ENCODE measurements at places on chromosomes 4 and X.
A peak's percentile ranks its signal among the peaks of the same experiment; 100 is the strongest.

DNA sequence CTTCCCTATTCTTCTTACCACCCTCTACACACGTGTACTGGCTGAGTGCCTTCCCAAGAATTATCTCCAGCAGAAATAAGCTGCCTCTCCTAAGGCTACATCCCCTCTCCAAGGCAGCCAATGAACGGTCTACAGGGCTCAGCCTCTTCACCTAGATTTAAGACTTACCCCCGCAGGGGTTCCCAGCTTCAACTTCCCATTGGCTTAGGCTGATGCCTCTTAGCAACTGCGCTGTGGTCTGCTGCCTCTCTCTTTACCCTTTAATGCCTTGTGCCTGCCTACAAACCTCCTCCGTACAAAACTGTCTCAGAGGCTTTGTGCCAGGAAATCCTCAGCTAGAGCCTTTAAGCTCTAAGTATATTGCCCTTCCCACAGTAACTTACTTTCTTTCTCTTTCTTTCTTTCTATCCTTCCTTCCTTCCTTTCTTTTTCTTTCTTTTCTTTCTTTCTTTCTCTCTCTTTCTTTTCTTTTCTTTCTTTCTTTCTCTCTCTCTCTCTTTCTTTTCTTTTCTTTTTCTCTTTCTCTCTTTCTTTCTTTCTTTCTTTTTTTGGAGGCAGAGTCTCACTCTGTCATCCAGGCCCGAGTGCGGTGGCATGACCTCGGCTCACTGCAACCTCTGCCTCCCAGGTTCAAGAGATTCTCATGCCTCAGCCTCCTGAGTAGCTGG is 15.1 kb upstream of the PIGA start:
- no peak for DNase-seq

DNA sequence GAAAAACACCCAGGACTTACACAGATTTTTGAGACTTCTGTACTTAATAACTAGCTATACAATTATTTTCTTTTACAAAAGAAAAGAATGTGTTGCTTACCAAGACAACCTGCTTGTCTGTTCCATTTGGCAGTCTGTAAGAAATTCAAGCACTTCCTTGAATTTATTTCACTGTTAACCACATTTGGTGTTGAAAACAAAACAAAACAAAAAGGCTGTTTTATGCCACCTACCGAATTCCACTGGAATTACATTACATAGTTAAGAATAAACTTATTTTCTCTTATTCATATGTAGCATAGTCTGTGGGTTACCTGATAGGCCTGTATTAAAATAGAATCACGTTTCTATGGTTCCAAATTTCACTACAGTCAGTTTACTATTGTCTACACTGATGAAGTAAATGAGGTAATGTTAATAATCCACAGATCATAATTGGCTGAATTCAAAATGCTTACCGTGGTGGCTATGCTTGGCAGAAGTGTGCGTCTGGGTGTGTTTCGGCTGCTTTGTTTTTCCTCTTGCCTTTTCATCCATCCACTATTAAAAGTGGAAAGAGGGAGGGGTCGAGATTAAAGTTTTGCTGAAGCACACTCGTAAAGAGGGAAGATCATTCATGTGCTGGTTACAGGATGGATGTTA is at the start of gene TLR1:
TSS of gene TLR1 (minus strand) at position 138 of the 642 bp plus-strand sequence. CDS start 5,960 bp downstream, outside the sequence.
- peak; percentile 42 for DNase-seq

- no peak for DNase-seq
These were observed 106.8 kb upstream of the NKX1-1 start for GRCh38 chr4:1512738-1513660.

- no peak for DNase-seq
These were observed 28.8 kb downstream of the HHIP start for GRCh38 chr4:144674711-144675110.

DNA sequence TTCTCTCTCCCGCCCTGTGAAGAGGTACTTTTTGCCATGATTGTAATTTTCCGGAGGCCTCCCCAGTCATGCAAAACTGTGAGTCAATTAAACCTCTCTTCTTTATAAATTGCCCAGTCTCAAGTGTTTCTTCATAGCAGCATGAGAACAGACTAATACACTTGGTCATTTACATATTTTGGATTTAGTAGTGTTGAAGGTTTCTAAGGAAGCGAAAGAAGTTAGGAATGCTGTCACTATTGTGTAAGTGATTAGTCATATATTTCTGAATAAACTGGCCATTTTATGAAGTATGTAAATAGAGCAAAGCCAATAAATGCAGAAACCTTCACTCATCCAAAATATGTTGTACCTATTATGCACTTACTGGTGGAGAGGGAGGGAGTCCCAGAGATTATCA is 34.4 kb upstream of the GK2 start:
- DNase-seq, result no peak

GRCh38 chr4:138833974-138834373 is 181.6 kb upstream of the NOCT start:
- no peak for DNase-seq

DNA sequence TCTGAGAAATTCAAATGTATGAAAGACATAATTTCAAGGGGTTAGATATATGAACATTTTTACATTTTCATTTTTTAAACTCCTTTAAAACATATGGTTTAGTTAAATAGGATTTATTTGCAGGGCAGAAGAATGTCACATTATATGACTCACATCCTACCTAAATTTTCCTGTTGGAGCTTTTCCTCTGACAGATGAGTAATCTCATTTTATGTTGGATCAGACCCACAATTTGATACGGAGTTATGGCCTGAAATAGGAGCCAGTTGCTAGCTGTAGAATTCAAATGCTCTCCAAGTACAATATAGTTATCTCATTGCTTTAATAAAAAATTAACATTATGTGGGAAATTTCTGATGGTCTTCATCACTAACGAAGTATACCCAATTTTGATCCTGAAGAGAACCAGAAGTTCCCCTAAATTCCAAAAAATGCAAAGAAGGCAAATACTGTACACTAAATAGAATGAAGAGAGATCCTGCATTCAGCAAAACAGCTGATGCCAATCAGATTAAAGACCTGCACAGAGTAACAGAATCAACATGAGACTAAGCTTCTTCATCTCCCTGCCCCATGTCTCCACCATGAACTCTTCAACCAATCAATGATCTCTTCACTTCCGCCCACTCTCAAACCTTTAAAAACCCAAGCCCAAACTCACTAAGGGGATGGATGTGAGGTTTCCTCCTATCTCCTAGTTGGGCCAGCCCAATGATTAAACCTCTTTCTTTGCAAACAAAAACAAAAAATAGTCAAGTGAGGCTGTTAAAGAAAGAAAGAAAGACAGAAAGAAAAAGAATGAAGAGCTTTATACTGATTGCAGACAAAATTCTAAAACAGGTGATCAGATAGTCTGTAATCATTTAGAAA is 10.9 kb upstream of the EXOSC9 start:
- DNase-seq, result no peak

DNA sequence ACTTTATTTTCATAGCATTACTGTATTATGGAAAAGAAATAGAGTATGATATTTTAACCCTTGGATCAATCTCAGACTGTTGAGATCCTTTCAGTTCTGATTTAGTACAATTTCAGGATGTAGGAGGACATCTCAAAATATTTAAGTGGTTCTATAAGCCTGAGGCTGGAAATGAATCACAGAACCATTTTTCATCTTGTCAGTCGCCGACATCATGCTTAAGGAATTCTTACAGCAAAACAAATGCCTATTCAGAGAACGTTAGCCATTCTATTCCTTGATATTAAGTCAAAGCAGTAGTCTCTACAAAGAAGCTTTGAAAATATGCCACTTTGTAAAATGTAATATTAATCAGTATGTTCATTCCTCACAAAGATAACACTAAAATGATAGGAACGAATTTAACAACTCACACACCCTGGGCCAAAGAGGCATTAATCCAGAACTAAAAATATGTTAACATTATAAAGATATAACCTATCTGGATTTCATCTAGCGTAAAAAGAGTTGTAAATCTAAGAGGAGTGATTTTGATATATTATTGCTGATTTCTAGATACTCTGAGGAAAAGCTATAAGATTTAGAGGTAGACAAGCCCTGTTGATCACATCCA is 152.0 kb downstream of the GASK1B start:
- DNase-seq, result no peak

GRCh38 chr4:108116423-108117168 is 52.1 kb downstream of the LEF1 start:
- no peak for DNase-seq

DNA sequence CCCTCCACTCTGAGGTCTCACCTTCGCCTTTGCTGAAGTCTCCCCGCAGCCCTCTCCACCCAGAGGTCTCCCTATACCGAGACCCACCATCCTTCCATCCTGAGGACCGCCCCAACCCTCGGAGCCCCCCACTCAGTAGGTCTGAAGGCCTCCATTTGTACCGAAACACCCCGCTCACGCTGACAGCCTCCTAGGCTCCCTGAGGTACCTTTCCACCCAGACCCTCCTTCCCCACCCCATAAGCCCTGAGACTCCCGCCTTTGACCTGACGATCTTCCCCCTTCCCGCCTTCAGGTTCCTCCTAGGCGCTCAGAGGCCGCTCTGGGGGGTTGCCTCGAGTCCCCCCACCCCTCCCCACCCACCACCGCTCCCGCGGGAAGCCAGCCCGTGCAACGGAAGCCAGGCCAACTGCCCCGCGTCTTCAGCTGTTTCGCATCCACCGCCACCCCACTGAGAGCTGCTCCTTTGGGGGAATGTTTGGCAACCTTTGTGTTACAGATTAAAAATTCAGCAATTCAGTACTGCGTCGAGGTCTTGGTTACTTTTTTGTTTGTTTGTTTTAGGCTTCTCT is 5.0 kb downstream of the SOD3 start:
- no peak for DNase-seq

DNA sequence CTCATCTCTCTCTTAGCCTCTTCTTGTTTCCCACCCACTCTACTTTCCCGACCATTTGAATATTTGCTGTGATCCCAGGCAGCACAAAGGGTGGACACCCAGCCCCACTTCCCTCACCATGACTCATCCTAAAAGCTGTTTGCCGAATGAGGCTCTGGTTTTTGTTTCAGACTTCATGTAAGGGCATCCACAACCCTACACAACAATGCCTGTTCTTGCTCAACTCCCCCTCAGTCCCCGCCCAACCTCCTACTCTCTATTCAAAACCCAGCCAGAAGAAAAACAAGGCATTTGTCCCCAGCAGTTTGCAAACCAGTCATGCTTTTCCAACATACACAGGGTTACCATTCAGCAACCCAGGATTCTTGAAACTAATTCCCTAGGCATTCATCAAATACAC is 516.5 kb upstream of the CNKSR2 start:
- DNase-seq, result no peak

DNA sequence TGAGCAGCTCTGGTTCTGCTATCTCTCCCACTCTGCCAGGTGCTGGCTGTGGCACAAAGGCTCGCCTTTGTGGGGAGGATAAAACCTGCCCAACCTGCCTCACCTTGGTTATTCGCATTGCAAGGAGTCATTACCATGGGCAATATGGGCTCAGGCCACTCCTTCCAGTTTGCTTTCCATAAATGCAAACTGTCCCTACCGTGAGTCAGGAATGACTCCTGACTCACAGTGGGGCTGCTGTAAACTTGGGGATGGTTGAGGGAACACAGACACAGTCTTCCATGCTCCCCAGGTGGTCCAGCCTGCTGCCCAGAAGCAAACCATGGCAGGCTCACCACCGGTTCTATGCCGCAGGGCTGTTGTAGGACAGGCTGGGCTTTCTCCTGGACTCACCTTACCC is 36.1 kb downstream of the COQ2 start:
- DNase-seq, result no peak

DNA sequence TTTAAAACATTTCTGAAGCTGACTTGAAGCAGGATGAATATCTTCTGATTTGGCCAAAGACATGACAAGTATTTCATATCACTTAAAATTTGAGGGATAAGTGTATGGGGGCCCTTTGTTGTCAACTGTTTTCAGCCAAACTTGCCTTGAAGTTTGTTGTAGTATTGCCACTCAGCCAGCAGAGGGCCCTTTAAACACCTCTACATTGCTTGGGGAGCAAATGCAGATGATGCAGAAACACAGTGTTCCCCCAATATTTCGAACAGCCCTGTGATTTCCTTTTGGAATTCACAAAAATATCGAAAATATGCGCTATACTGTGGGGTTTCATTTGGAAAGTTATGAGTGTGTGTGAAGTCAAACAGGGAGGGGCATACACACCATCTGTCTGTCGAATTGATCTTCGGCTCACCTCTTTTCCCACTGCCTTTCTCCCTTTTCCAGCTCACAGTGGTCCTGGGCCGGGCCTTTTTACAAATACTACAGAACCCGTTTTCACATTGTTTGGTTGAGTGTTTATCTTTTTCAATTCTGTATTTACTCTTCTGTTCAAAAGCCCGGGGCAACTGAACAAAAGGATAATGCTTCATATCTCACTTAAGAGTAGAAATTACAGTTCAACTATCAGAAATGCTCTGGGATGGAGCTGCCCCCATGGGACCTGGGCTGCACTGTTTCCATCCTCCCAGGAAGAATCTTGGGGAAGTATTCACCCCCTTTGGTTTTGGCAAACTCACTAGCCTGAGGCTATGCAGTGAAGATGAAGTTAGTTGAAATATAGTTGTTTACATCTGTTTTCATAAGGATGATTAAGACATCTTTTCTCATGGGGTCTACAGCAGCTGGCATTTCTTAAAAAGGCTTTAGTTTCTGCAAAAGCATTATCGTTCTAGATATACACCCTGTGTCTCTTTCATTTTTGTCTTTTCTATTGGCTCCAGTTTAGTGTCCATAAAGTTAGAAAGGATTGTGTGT is 137.6 kb downstream of the EGF start:
- DNase-seq, result no peak

- no peak for DNase-seq
These were observed 10.9 kb downstream of the GC start for GRCh38 chr4:71773004-71773403.

GRCh38 chr4:40915318-40916217 is 165.8 kb downstream of the NSUN7 start:
- no peak for DNase-seq

DNA sequence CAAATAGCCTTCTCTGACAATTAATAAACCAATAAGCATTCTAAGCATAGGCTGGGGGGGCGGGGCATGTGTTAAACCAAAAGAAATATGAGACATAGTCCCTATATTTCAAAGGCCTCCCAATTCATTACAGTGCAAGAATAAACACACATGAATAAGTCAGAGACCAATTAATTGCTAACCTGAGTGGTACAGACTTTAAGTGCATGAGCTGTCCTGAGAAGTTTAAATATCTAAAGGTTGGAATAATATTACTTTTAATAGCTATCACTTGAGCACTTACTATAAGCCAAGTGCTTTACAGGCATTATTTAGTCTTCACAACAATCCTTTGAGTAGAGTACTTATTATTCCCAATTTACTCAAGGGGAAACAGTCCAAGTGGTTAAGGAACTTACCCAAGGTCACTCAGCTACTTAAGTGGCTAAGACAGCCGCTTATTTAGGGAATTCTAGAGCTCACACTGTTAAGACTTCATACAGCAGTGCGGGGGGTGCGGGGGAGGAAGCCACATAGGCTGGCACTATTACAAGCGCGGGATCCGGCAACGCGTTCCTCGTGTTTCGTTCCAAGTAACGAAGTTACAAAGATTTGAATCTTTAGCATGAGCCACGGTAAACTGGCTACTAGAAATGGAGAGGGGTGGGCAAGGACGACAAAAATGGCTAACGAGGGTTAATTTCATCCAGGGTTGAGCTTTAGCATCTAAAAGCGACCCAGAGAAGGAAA is 1.4 kb downstream of the THOC2 start:
- no peak for DNase-seq

- no peak for DNase-seq
These were observed 71.5 kb upstream of the HPRT1 start for GRCh38 chrX:134388161-134389109.

Measured in SK-N-MC (cell line).